ENCODE measurements at places on chromosomes 7 and 10. TPM values are rescaled to one million over a fixed set of nuclear protein-coding genes. Genes with fewer than 3 reads are reported as not detected.

The ANXA8L1 gene
- total RNA-seq = not detected

GRCh38 chr7:109456116-109456515 lies 886.4 kb downstream of the DNAJB9 start:
- DNase-seq = no peak
- no peaks in the 10 kb centered on the region for H3K27me3 ChIP-seq
- no peaks in the 10 kb centered on the region for H3K36me3 ChIP-seq
- no peaks in the 10 kb centered on the region for H3K4me1 ChIP-seq
- no peak overlapping the region for H3K27ac ChIP-seq
- no peak overlapping the region for H3K4me3 ChIP-seq

DNA sequence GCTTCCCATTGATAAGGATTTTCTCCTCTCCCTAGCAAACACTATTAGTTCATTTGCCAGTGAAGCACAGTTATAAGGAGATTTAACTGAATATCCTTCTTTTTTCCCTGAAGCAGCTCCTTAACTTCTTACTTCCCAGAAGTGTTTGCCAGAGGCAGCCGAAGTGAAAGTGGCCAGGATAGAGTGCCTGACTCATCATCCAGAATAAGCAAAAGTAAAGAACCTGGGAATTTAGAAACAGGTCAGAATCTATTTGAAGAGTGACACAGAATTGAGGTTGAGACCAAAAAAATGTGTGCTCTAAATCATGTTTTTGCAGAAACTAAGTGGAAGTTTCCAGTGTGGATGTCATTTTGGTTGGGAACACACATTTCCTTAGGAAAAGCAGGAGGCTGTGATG lies 249.6 kb upstream of the VWC2 start:
- DNase-seq = no peak
- no peak overlapping the region for H3K27ac ChIP-seq
- no peaks in the 10 kb centered on the region for H3K27me3 ChIP-seq
- no peaks in the 10 kb centered on the region for H3K36me3 ChIP-seq
- H3K4me3 ChIP-seq = no peak overlapping the region
- no peaks in the 10 kb centered on the region for H3K4me1 ChIP-seq

GRCh38 chr7:129772646-129773280 lies 161.2 kb downstream of the NRF1 start:
- no peaks in the 10 kb centered on the region for H3K36me3 ChIP-seq
- no peak overlapping the region for H3K4me3 ChIP-seq
- no peak overlapping the region for H3K27ac ChIP-seq
- no peaks in the 10 kb centered on the region for H3K4me1 ChIP-seq
- H3K27me3 ChIP-seq = no peaks in the 10 kb centered on the region
- DNase-seq = no peak

DNA sequence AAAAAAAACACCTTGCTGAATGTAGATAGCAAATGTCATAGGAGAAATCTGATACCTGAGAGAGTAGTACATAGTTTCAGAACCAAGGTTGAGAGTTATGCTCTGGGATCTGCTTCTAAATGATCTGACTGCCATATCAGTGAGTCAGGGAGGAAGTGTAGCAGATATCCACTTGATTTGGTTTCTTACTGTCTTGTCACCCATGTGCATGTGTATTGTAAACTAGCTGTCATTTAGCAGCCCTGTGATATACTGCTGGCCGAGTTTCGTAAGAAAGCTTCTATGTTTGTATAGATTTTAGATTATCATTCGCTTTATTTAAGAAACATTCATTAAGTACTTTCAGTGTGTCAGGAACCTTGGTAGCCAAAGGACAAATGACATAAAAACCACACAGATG lies 42.0 kb downstream of the SP4 start:
- H3K27ac ChIP-seq = no peak overlapping the region
- no peaks in the 10 kb centered on the region for H3K36me3 ChIP-seq
- no peak for DNase-seq
- H3K27me3 ChIP-seq = no peaks in the 10 kb centered on the region
- peaks cover 13% of the 10 kb centered on the region for H3K4me1 ChIP-seq

The FZD1 gene
- total RNA-seq = 1.1 TPM

GRCh38 chr10:60420991-60421894 lies 31.6 kb upstream of the ANK3 start:
- H3K27ac ChIP-seq = no peak overlapping the region
- no peak overlapping the region for H3K4me3 ChIP-seq
- no peaks in the 10 kb centered on the region for H3K27me3 ChIP-seq
- no peaks in the 10 kb centered on the region for H3K4me1 ChIP-seq
- H3K36me3 ChIP-seq = no peaks in the 10 kb centered on the region

- no peak overlapping the region for H3K4me3 ChIP-seq
- no peaks in the 10 kb centered on the region for H3K36me3 ChIP-seq
- no peaks in the 10 kb centered on the region for H3K27me3 ChIP-seq
- no peak for DNase-seq
- H3K4me1 ChIP-seq = no peaks in the 10 kb centered on the region
Observed at GRCh38 chr10:34172936-34173533, 642.1 kb downstream of the PARD3 start.
